ENCODE measurements at places on chromosomes 6 and 20.

DNA sequence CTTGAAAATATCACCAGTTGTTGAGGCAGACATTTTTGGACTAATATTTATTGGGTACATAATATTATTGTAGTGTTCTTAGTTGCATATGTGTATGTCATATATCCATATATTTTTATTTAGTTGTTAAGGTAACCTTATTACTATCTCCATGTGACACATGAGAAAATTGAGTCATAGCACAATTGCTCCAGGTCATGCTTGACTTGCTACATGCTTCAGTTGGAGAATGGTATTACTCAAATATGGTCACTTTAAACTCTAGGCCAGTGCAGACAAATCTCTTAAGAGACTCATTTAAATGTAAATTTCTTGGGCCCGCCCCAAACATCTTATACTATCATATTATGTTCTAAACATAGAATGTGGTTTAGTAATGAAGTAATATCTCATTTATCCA, 246.1 kb downstream of the RIMS1 start:
- DNase-seq, result no peak

GRCh38 chr6:100339574-100340255, 125.0 kb downstream of the SIM1 start:
- DNase-seq, result no peak

- no peak for DNase-seq
Observed at GRCh38 chr6:17446713-17447112, 53.3 kb downstream of the CAP2 start.

DNA sequence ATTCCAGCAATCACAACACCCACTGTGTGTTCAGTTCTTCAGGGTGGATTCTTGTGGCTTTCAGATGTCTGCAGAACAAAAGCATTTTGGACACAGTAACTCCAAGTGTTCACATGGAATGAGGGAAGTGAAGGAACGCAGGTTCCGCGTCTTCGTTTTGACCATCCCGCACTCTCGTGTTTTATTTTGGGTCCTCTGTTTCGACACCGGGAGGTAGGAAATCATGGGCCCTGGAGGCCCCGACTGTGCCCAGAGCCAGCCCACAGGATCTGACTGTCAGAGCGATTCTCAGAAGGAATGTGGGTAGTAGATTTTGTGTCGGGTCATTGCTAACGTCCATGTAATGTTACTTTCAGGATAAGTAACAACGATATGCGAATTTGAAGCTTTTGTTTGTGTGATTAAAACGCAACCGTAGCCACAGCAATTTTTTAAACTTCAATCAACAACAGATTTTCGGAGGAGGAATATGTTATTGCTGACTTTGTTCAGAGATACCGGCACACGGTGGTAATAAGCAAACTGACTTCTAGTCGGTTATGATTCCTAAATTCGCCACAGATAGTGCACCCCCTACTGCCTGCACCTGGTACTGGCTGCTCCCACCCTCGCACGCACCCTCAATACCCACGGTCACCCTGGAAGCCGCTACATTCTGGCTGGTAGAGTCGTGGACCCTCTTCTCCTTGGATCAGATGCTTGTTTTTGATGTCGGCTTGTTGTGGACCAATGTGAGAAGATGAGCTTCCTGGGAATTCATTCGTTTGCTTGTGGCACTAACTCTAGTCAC, 10.5 kb downstream of the NPEPL1 start:
- DNase-seq, result no peak

DNA sequence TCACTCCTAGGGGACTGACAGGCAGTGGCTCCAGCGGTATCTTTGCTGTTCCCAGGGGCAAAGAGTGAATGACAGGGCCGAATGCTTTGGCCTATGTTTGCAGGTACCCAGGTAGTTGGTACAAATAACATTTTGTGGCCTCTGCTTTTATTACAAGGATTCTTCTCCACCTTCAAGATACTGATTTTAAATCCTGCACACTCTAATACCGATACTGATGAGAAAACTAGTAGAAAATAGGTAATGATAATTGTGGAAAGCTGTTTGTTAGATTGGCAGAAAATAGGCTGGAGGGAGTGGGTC, 772 bp downstream of the HINT3 start:
- no peak for DNase-seq

- DNase-seq, result no peak
Observed at GRCh38 chr6:150458579-150458978, 89.8 kb downstream of the IYD start.

GRCh38 chr20:39132093-39132492, 169.9 kb downstream of the DHX35 start:
- DNase-seq, result no peak

DNA sequence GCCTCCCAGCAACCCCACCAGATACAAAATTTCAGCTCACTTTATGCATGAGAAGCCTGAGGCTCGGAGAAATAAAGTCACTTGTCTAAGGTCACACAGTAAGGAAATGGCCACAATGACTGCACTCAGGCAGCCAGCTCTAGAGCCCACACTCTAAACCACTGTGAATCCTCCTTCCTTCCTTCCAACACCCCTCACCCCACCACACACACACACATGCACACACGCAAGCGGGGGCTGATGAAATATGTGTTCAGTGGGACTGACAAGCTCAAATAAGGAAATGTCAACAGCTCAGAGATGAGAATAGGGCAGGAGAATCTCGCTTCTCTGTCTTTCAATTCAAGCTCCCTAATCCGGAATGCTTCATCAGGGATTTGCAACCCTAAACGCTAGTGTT, 6.0 kb upstream of the BPIFA1 start:
- DNase-seq, result no peak

- DNase-seq, result no peak
Observed at GRCh38 chr6:7559651-7560385, 18.3 kb downstream of the DSP start.

DNA sequence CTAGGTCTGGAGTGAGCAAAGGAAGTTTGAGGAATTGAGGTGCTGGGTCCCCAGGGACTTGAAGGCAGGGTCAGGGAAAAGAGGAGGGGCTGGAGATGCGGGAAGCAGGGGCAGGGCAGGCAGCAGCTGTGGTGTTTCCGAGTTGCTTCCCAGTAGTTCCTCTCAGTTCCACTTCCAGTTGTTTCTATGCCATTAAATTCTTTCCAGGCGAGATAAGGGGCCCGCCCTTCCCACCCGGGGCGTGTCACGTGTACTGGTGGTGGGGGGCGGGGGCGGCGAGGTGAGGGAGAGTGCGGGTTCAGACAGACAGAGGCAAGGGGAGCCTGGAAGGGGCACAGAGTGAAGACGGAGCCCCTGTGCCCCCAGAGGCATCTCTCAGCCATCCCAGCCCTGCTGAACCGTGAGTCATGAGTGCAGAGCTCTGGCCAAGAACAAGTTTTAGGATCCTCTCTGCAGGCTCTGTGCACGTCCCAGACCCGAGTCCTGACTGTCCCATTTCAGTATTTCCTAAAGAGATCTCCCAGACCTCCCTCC, 977 bp downstream of the TNXB start:
- no peak for DNase-seq

DNA sequence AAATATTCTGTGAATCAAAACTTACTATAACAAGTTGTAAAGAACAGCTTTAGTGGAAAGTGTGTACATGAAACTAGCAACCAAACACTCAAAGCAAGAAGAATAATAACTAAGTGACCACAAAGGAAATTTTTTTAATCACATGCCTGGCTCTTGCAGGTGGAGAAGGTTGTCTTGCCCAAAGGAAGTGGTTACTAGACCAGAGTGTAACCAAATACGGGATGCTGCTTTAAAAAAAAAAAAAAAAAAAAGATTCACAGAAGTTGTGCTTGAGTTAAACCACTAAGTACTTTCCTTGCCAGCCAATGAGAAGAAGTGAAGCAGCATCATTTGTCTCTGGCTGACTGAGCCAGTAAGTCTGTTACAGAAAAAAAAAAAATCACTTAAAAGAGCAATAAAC, 19.1 kb upstream of the HLA-DQB1 start:
- no peak for DNase-seq

DNA sequence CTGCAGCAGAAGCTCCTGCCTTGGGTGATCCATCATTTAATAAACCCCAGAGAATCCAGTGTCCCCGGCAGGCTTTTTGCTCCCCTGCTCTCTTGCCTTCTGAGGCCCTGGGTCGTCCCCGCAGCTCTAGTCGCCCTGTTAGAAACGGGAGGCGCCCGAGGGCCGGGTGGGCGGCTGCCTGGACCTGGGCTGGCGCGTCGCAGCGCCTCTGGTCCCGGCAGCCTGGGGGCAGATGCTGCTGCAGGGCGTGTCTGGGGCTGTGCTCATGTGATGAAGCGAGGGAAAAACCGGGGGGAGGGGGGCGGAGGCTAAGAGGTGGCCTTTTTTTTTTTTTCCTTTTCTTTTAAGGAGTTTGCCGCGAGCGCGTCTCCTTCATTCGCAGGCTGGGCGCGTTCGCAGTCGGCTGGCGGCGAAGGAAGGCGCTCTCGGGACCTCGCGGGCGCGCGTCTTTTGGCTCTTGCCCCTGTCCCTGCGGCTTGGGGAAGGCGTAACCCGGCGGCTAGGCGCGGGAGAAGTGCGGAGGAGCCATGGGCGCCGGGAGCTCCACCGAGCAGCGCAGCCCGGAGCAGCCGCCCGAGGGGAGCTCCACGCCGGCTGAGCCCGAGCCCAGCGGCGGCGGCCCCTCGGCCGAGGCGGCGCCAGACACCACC, 394 bp downstream of the AKAP12 start:
- DNase-seq, result peak; percentile 61

- no peak for DNase-seq
Observed at GRCh38 chr6:26556263-26557070, 18.3 kb downstream of the HMGN4 start.

- DNase-seq, result no peak
Observed at GRCh38 chr6:105488516-105489215, 85.8 kb upstream of the PREP start.

DNA sequence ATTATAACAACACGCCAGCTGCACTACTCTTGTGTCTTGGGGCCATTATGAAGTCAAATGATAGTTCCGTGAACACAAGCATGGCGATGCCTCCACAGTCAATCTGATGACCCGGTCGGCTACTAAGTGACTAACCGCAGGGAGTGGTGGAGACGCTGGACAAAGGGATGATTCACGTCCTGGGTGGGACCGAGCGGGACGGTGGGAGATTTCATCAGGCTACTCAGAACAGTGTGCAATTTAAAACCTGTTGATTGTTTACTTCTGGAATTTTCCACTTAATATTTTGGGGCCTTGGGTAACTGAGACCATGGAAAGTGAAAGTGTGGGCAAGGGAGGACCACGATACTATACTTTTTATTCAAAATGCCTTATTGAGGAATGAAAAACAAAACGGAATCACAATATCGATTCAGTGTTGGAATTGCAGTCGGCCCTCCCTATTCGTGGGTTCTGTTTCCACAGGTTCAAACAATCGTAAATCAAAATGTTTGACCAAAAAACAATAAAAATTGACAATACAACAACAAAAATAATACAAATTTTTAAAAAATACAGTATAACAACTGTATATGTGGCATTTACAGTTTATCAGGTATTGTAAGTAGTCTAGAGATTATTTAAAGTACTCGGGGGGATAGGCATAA, 66.5 kb downstream of the MYLK4 start:
- no peak for DNase-seq

- no peak for DNase-seq
Observed at GRCh38 chr6:125597411-125598253, 151.8 kb upstream of the HEY2 start.

- no peak for DNase-seq
Observed at GRCh38 chr20:62725596-62726268, 17.1 kb downstream of the NTSR1 start.

GRCh38 chr6:2940010-2940850, 31.1 kb downstream of the SERPINB6 start:
- no peak for DNase-seq

DNA sequence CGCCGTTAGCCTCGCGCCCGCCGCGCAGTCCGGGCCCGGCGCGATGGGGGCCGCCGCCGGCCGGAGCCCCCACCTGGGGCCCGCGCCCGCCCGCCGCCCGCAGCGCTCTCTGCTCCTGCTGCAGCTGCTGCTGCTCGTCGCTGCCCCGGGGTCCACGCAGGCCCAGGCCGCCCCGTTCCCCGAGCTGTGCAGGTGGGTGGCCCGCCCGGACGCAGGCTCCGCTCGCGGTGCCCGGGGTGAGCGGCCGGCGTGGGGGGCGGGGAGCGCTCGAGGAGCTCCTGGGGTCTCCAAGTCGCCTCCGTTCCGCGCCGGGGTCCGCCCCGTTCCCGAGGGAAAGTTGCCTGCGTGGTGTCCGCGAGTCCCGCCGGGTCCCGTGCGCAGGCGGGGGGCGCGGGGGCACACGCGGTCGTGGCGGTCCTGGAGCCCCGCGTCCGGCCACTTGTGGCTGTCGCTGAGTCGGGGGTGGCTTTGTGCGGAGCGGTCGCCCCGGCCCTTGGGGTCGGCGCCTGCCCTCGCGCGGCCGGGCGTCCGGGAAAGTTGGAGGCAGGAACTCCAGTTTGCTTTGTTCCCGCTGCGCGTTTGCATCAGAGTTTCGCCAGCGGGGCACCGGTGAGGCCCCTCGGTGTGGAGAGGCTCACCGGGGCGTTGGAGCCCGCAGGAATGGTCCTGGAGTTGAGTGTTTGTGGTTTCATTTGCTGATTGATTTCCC, 476 bp downstream of the IGF2R start:
- DNase-seq, result no peak

- no peak for DNase-seq
Observed at GRCh38 chr6:22569281-22570184, at the start of gene HDGFL1. Gene HDGFL1, plus strand, starts transcription at chr6:22569566. Its CDS starts 10 bp downstream, at chr6:22569576.

- no peak for DNase-seq
Observed at GRCh38 chr20:62470001-62470400, 5.8 kb downstream of the GATA5 start.

DNA sequence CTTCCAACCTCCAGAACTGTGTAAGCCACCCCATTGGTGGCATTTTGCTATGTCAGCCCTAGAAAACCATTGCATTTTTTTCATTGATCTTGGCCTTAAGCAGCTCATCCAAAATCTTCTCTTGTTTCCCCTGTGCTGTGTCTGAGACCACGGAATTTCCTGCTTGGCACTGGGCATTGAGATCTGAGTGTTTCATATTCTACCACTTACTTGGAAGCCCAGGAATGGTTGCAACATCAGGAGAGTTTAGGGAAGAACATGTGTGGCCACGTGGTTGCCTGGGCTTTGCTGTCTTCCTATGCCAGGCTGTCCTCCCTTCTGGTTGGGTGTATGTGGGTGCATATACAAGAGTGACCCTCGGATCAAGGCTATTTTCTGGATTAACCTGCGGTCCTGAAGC, 139.3 kb upstream of the PMEPA1 start:
- DNase-seq, result no peak

- DNase-seq, result no peak
Observed at GRCh38 chr6:163132050-163132750, 282.3 kb upstream of the QKI start.

DNA sequence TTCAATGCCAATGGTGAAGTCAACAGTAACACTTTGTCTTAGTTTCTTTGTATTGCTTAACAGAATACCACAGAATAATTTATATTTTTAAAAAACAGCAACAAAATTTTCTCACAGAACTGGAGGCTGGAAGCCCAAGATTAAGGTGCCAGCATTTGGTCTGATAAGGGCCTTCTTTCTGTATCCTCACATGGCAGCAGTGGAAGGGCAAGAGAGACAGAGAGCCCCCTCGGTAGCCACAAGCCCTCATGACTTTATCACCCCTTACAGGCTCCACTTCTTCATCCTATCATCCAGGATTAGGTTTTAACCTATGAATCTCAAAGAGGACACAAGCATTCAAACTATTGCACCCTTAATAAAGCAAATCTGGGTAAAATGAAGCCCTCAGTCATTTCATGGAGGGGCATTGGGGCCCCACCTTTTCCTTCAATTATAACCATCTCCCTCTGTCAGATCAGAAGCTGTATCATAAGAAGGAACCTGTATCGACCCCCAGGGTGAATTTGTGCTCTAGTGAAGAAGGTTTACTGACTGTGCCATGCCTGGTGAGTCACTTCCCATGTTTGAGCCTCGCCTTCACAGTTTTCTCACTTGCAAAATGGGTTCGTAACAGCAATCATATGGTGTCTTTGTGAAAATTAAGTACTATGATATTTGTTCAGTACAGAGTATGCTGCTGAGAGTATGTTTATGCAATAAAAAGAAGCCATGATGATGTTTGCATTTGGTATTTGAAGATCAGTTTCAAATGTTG, 178.2 kb downstream of the LRFN2 start:
- no peak for DNase-seq
